ENCODE measurements at places on chromosomes 2 and 18. TPM values are rescaled to one million over a fixed set of nuclear protein-coding genes. Genes with fewer than 3 reads are reported as not detected.

RUFY4 gene
- total RNA-seq = 0.44 TPM

KIAA2012 gene
- not detected for total RNA-seq

NDC80 gene
- 38.5 TPM for total RNA-seq

SH2D6 gene
- 0.61 TPM for total RNA-seq

FLACC1 gene
- 0.42 TPM for total RNA-seq

ERFE gene
- total RNA-seq = 2.1 TPM

Measured in H9 (cell line).